T-helper 9 cell (primary cell): ENCODE measurements at places on chromosomes 12 and 14.

DNA sequence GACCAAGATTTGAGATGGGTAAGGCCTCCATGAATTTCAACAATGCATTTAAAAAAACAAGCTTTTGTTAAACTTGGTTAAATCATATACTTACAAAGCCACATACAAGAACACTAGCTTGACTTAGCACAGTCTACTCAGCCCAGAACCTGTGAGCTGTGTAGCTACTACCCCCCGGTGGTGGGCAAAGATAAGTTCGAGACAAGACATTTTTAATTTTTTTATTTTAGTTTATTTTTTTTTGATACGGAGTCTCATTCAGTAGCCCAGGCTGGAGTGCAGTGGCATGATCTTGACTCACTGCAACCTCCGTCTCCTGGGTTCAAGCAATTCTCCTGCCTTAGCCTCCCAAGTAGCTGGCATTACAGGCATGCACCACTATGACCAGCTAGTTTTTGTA lies 3.7 kb upstream of the NECAP1 start:
- peak; percentile 44 for DNase-seq

DNA sequence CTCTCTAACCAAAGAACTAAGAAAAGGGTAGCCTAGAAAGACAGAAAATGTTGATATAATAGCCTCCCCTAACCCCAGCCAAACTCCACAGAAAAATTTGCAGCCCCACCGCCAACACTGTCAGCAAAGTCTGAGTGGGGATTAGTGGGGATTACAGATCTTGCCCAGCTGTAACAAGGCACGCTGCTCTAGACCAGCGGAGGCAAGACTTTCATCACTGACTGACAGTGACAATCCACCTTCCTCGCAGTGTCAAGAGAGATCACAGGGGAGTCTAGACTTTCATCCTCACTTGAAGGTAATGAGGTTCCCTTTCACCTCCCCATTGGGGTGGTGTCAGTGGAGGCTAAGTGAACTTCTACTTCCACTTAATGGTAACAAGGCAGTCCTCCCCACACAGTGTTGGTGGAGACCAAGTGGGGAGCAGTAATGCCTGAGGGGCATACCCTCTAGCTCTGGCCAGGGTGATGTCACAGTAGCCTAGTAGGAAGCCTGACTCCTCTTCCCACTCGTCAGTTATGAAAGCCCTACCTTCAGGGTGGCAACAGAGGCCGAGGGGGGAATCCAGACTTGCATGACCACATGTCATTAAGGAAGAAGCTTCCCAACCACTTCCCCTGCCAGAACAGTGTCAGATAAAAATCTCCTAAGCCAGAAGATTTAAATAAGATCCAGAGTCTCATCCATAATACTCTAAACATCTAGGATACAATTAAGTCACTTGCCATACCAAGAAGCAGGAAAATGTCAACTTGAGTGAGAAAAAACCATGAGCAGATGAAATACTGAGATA lies 91.7 kb upstream of the RASSF8 start:
- DNase-seq = no peak

DNA sequence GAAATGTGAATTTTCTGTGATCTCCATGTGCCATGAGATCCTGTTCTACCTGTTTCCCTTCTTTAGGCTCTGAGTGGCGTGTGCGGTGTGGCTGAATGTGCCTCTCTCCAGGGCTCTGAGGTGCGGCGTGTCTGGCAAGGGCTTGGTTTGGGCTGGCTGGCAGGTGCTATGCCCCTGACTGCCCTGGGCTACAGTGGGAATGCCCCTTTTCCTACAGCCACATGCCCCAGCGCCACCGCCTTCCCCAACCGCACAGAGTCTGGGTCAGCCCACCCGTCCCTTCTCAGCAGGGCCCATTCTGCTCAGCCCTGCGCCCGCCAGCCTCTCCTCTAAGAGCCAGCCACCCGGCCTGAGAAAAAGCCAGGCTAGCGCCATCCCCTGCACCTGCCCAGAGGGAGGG lies 24.7 kb downstream of the BTBD6 start:
- no peak for DNase-seq

DNA sequence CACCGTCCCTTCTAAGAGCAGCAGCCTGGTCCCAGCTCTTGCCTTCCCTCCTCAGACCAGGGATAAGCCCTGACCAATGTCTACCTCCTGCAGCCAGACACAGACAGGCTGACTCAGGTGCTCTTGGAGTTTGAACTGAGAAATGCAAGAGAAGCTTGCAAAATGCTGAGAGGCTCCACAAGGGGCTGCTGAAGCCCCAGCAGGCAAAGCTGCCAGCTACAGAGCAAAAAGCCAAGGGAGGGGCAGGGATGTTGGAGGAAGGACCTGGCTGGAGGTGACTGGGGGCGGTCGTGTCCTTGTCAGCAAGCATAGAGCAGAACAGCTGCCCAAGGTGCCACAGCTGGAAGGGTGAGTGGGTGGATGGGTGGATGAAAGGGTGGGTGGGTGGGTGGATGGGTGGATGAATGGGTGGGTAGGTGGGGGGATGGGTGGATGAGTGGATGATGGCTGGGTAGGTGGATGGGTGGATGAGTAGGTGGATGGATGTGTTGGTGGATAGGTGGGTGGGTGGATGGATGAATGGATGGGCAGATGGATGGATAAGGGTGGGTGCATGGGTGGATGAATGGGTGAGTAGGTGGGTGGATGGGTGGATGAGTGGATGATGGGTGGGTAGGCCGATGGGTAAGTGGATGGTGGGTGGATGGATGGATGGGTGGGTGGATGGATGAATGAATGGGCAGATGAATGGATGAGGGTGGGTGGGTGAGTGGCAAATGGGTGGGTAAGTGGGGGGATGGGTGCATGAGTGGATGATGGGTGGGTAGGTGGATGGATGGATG lies 4.0 kb upstream of the INF2 start:
- DNase-seq = no peak

DNA sequence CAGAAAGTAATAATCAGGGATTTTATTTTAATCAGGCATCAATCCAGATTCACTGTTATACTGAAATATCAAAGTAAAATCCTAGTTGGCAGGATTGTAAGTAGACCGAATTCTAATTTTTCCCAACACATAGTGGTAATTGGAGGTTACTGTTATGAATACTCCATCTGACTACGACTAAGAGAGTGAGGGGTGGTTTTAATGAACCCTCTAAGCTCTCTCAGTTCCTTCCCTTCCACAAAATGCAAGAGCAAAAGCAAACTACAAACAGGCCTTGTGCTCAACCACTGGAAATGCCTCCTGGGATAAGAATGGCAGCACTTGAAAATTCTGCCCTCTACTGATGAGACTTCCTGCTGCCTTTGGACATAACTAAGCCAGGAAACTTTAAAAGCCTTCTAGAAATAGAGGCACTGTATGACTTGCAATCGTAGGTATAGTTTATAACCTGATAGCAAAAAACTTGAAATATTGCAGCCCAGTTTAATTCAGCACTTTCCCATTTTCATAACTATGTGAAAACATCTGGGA lies 184.8 kb downstream of the SLC16A7 start:
- no peak for DNase-seq

DNA sequence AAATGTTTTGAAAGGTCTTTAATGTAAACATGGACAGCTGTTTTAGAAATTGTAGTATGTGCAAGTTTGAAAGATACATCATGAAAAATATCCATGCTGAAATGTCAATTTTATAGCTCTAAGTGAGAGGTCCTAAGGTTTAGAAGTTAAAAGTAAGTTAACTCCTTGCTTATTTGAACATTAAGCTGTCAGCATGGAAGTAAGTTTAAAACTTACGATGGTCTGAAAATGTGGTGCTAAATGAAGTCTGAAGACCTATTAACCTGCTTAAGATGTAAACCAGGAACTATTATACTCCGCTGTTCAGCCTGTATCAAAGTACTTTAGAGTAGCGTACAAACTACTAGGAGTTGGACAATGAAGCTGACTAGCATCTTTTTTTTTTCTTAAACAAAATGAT lies 1082.4 kb downstream of the TMTC2 start:
- DNase-seq = no peak

DNA sequence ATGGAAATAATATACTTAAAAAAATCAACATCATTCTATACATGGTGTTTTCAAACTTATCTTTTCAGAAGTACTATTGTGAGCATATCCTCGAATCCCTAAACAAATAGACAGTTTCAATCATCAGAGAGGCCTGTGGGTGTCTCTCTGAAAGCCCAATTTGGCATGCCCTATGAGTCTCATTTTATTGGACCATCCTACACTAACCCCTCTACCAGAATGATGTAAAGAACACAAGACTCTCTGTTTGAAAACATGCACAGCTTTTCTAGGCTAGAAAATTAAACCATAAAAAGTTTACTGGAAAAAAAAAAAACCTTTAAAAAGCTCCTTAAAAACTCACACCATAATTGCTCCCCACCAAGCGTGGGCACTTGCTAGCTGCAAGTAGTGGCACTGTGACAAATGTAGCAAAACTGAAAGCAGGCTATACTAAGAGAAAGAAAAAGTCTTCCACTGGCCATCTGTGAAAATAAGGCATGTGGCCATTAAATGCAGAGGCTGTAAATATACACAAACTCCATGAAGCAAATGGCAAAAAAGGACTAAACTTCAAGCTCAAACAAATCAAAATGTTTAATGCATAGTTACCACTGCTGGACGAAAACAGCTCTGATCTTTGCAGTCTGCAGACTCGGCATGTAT lies 394.2 kb downstream of the SOX5 start:
- no peak for DNase-seq

DNA sequence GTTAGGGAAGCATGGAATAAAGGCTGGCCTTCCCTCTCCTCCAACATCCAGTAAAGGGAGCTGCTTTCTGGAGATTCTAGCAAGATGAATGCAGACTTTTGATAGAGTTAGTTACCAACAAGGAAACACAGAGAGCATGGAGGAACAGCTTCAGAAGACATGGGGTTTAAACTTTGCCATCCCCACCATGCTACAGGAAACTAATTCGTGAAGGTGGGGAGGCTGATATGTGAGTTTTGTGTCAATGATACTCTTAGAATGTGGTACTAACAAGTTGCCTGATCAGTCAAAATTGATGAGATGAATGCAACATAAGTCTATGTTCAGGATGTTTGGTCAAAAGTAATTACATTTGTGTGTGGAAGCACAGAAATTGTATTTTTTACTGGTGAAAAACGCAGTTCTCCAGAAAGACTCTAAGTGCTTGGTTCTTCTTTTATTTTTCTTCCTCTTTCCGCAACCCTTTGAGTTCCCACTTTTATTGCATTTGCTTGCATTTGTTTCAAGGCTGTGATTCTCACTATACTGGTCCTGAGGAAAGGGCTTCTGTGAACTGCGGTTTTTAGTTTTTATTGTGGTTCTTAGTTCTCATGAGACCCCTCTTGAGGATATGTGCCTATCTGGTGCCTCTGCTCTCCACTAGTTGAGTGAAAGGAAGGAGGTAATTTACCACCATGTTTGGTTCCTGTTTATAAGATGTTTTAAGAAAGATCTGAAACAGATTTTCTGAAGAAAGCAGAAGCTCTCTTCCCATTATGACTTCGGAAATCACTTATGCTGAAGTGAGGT lies at the start of gene CLEC4A:
CLEC4A (plus strand) TSS at position 494 of the 789 bp plus-strand sequence; CDS start at position 756, 262 bp downstream.
- no peak for DNase-seq

GRCh38 chr12:26803552-26803951 lies 29.4 kb downstream of the ITPR2 start:
- no peak for DNase-seq

GRCh38 chr12:73892201-73892600 lies 645.4 kb upstream of the ATXN7L3B start:
- DNase-seq = no peak

- no peak for DNase-seq
These were observed 387.0 kb downstream of the LRFN5 start for GRCh38 chr14:41993687-41994086.

- DNase-seq = no peak
These were observed 23.6 kb downstream of the MED6 start for GRCh38 chr14:70576891-70577290.

- DNase-seq = no peak
These were observed 8.0 kb upstream of the SERPINA12 start for GRCh38 chr14:94517248-94517640.

GRCh38 chr14:37466003-37466622 lies 128.9 kb downstream of the FOXA1 start:
- DNase-seq = no peak

DNA sequence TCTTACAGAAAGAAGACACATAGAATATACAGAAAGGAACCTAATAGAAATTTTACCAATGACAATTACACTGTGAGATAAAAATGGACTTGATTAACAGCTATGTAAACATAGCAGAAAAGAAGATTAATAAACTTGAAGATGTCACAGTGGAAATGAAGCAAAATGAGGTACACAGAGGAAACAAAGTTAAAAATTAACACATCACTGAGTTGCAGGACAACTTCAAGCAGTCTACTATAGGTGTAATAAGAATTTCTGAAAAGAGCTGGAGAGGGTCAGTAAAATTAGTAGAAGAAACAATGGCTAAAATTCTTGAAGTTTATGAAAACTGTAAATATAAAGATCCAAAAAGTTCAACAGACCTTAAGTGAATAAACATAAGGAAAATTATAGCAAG lies 738.7 kb downstream of the C12orf50 start:
- no peak for DNase-seq

DNA sequence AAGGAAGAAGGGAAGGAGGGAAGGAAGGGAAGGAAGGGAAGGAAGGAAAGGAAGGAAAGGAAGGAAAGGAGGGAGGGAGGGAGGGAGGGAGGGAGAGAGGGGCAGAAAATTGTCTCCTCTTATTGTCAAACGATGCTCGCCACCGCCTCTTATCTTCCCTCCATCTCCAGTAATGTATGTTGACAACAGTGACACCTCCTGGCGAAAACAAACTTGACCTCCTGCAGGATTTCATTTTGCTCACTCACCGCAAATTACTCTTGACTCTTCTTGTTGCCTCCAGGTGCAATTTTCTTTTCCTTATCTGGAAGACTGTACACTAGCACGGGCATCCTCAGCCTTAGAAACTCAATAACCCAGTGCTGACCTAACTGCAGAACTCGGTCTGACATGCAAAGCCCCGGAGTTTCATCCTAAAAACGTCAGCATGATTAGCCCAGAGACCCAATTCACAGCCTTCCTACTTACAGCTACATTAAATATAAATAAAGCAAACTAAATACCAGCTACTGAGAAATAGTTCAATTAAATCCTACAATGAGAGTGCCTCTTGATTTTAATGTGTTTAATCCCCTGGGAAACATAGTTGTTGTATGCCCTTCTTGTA lies 512.4 kb upstream of the TMPO start:
- DNase-seq = peak; percentile 4

DNA sequence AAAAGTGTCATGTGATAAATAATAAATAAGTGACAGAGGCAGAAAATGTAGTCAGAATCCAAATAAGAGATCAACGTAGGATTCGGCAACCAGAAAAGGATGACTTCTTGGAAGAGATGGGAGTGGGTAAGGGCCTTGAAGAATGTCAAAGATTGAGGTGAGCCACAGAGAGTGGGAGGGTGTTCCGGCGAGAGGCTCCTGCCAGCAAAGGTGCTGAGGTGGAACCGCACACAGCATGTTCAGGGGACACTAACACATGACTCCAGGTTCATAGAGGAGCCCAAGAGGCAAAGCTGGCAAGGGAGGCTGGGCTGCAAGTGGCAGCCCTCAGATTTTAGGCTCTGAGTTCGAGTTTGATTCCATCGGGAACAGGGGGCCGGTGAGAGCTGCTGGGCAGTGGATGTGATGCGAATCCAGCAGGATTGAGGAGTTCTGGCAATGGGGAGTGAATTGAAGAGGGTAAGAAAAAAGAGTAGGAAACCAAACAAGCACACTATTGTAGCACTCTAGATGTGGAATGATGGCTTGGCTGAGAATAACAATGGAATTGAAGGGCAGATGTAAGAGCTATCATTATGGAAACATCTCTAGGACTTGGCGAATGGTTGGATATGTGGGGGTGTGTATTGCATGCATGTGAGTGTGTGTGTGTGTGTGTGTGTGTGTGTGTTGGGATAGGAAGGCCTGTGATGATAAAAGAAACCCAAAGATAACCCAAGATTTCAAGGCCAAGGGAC lies 36.5 kb downstream of the LRRC74A start:
- no peak for DNase-seq

GRCh38 chr12:27505761-27506160 lies 18.2 kb upstream of the PPFIBP1 start:
- no peak for DNase-seq
